ENCODE measurements at places on chromosomes 12 and 14. TPM values are rescaled to one million over a fixed set of nuclear protein-coding genes. Genes with fewer than 3 reads are reported as not detected.

The PRH1 gene
- total RNA-seq, result 21.3 TPM

The PRB2 gene
- total RNA-seq, result not detected

The NID2 gene
- 0.18 TPM for total RNA-seq

The AQP2 gene
- total RNA-seq, result not detected

The SLCO1C1 gene
- total RNA-seq, result not detected

The SLC25A29 gene
- total RNA-seq, result 29.7 TPM

The ETFBKMT gene
- total RNA-seq, result 1.0 TPM

The SPTB gene
- total RNA-seq, result not detected

The PTCSC3 gene
- not detected for total RNA-seq

The ZDHHC22 gene
- total RNA-seq, result not detected

The KRT6C gene
- total RNA-seq, result not detected

The KLRD1 gene
- 8.8 TPM for total RNA-seq

All from activated CD8-positive, alpha-beta T cell treated with anti-CD3 and anti-CD28 coated beads, Interleukin-2, amount 10 ng/mL, durations not matched to agents 7 days and 5 days (primary cell).